Activated T-cell treated with anti-CD3 and anti-CD28 coated beads, Interleukin-2, amount 50 U/mL, for 48 hours (primary cell): ENCODE measurements at places on chromosomes 11 and 22.

GRCh38 chr11:17927681-17928343 is 85.0 kb downstream of the SERGEF start:
- no peak for DNase-seq

DNA sequence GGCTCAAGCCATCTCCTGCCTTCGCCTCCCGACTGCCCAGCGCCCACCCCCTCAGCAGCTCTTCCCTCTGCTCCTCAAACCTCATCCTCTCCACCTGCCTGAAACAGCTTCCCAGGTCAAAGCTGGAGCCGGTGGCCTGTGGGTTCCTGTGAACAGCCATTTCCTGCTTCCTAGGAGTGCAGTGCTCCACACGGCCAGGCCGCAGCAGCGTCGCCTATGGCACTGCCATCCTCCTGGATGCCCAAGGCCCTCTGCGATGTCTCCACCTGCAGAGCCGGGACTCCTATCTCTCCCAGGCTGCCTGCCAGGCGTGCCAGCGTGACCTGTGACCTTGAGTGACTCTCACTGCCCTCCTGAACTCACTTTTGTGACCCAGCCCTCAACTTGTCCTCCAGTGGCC is 24.6 kb downstream of the PPM1F start:
- no peak for DNase-seq

DNA sequence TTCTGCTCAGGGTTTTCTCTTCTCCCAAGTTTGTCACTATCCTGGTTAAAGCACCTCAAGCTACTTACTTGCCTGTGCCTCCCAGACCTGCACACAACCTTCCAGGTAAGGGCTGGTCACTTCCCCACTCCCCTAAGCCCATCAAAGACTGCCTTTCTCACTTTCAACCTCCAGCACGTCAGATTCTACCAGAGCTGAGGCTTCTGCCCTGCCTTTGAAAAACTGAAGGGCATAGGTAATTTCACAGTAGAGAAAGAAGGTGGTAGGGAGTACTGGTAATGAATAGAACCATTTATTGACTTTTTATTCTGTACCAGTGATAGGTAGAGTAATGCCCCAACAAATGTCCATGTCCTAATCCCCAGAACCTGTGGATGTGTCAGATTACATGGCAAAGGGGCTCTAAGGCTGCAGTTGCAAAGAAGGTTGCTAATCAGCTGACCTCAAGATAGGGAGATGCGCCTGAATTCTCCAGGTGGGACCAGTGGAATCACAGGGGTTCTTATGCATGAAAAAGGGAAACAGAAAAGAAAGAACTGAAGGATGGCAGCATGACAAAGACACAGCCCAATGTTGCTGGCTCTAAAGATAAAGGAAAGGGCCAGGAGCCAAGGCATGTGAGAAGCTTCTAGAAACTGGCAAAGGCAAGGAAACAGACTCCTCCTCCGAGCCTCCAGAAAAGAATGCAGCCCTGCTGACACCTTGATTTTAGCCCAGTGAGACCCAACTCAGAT is 89.0 kb downstream of the SLC1A2 start:
- no peak for DNase-seq

DNA sequence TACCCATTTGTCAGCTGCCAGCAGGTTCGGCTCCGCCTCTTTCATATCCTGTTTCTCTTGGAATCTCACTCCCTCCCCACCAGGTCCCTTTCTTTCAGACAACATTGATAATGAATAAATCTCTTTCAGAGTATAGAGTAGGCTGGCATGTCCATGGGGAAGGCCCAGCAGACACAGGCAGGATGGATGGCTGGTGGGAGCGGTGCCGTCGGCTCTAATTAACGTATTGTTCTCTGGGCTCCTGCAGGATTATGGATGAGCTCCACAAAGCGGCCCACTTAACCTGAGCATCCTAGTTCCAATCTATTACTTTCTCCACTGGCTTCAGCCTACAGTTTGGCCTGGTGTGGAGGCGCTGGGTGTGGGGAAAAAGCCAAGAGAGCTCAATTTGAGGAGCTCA is 588.0 kb downstream of the BUD13 start:
- DNase-seq: no peak

DNA sequence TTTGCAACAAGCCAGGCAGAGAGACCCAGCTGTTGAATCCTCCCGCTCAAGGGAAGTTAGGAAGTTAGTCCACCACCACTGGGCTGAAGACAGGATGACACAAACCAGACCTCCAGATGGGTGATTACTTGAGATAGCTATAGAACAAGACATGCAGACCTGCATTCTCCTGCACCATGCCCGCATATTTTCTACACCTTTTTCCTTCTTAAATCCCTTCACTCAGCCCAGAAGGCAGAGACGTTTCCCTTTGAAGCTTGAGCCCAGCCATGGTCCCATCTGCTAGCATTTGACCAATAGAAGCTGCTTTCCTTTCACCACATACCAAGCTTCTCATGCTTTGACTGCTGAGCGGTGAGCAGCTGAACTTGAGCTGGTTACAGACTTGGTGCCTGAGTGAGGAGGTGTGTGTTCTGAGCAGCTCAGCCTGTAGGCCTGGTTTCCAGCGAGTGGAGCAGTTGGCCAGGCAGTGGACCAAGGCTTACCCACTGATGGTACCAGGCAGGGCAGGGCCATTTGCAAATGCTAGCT is 29.2 kb upstream of the CBX6 start:
- no peak for DNase-seq

- DNase-seq: no peak
Measured at GRCh38 chr11:114064216-114064615, 4.7 kb downstream of the ZBTB16 start.

GRCh38 chr11:72423840-72424239 is 10.5 kb downstream of the CLPB start:
- DNase-seq: no peak

DNA sequence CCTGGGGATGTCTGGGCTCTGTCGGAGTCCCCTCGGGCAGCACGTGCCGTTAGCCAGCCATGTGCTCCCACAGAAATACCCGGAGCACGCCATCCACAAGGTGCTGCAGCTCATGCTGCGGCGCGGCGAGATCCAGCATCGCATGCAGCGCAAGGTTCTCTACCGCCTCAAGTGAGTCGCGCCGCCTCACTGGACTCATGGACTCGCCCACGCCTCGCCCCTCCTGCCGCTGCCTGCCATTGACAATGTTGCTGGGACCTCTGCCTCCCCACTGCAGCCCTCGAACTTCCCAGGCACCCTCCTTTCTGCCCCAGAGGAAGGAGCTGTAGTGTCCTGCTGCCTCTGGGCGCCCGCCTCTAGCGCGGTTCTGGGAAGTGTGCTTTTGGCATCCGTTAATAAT is 24.1 kb downstream of the MCM5 start:
- no peak for DNase-seq

GRCh38 chr22:40055143-40055883 is 60.6 kb downstream of the FAM83F start:
- peak; percentile 48 for DNase-seq

GRCh38 chr11:117693344-117693743 is 103.7 kb downstream of the DSCAML1 start:
- DNase-seq: no peak

DNA sequence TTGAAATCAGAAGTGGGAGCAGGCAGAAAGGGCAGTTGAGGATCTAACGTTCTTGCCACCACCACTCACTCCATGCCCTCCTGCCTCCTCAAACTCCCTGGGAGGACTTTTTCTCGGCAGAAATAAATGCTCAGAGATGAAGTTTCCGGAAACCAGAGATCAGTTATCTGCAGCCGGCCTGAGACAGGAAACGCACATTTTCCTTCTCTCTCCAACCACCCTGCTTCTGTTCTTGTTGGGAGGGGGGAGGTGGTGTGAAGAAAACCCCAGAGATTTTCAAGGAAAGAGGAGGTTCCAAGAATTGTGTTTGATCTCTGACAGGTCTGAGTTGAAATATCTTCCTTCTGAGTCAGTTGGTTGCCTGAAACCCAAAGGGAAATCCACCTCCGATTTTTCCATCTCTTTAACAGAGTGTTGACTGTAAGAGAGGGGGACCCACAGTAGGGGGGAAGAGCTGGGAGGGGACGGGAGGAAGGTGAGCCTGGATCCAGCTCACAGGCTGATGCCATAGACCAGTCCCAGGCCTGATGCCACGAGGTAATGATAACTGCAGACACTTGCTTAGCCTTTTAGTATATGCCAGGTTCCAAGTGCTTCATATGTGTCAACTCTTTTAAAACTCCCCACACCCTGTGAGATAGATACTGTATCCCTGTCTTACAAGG is 100.8 kb downstream of the TRAF6 start:
- peak; percentile 54 for DNase-seq

DNA sequence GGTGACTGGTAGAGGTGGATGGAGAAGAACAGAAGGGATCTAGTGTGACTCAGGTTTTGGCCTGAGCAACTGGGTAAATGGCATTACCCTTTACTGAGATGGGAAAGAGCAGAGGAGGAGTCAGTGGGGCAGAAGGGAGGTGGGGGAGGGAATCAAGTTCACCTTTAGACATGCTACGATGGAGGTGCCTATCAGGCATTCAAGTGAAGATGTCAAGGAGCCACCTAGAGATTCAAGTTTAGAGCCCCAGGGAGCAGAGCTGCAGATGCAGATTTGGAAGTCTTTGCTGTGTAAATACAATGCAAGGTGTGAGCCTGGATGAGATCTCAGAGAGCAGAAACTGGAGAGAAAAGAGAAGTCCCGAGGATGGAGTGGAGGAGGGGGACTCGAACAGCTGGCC is 979 bp upstream of the MOGAT2 start:
- no peak for DNase-seq

DNA sequence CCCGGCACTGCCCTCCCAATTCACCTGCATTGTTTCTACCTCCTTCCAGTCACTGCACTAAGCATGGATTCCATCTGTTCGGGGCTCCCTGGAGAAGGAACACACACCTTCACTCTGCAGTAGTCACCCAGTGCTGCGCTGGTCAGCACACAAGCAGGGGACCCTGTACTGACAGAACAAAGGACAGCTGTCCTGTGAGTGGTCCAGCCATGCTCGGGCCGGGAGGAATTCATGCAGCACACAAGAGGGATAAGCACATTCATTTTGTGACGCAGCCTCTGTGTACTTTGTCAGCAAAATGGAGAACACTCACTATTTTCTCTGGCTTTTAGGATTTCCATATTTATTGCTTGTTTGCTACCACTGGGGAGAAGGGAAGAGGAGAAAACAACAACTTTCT is 167.3 kb downstream of the NTM start:
- no peak for DNase-seq

DNA sequence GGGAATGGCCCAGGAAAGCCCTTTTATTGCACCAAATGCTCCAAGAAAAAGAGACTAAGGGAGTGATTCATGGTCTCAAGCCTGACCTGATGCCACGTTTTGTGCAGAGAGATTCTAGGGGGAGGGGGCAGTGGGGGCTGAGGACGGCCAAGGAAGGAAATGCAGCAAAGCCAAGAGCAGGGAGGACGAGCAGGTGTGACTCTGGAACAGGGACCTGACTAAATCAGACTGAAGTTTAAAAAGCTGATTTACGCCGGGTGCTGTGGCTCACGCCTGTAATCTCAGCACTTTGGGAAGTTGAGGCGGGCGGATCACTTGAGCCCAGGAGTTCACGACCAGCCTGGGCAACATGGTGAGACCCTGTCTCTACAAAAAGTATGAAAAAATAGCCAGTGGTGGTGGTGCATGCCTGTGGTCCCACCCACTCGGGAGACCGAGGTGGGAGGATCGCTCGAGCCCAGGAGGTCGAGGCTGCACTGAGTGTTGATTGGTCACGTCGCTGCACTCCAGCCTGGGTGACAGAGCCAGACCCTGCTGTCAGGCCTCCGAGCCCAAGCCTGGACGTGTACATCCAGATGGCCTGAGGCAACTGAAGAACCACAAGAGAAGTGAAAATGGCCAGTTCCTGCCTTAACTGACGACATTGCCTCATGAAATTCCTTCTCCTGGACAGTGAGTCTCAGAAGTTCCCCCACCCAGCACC is 10.8 kb upstream of the IFITM3 start:
- DNase-seq: no peak

GRCh38 chr11:92122561-92122960 is 102.1 kb upstream of the FAT3 start:
- DNase-seq: no peak

DNA sequence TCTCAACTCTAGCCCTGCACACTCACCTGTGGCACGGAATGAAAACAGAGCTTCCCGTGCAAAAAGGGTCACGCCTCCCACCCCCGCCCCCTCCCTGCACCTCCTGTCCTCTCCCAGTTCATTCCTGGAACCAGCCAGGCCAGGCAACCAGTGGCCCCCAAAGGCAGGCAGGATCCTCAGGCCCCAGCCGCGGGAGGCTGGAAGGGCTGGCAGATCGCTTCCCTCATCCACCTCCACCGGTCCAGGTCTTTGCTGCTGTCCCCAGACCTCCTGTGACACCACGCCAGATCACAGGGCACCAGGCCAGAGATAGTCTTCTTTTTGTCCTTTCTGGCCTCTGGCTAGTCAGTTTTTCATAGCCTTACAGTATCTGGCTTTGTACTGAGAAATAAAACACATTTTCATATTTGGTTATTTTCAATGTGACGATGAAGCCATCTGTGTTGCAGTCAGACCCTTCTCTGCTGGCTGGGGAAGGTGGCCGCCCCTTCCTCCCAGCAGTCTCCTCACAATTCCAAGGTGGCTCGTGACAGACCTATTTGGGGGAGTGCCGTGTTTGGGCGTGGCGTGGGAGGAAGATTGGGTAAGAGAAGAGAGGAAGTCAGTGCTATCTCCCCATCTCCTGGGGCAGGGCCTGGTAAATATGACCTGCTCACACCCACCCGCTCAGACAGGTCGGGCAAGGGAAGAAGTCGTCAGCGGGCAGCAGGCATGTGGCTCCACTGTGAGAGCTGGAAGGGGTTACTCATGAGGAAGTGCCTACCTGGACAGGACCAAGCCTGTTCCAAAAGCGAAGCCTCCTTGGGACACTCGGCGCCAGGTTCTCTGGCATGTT is 9.1 kb downstream of the SSH3 start:
- DNase-seq: no peak

GRCh38 chr11:67732045-67732787 is 57.8 kb upstream of the ALDH3B2 start:
- DNase-seq: peak; percentile 59

DNA sequence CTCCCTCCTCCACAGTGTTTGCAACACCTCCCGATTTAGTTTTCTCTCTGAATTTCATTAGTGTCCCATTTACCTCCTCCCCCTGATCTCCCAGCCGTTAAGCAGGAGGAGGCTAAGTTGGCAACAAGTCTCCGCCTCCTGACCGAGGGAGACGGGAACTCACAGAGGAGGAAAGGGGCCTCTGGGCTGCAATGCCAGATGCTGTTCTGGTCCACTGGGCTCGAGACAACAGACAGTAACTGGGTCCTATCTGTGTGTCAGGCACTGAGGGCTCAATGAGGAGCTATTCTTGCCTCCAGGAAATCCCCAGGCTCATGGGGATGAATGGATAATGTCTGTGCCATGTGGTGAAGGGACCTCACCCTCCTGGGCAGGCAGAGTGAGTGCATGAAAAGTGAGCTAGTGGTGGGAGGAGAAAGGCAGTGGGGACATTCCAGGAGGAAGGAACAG is 228.1 kb downstream of the TENM4 start:
- DNase-seq: no peak

- DNase-seq: no peak
Measured at GRCh38 chr11:61579676-61580270, 1.1 kb downstream of the SYT7 start.

GRCh38 chr11:117130879-117131278 is 13.2 kb upstream of the PAFAH1B2 start:
- DNase-seq: no peak
